ENCODE measurements at places on chromosomes 13 and 19.

DNA sequence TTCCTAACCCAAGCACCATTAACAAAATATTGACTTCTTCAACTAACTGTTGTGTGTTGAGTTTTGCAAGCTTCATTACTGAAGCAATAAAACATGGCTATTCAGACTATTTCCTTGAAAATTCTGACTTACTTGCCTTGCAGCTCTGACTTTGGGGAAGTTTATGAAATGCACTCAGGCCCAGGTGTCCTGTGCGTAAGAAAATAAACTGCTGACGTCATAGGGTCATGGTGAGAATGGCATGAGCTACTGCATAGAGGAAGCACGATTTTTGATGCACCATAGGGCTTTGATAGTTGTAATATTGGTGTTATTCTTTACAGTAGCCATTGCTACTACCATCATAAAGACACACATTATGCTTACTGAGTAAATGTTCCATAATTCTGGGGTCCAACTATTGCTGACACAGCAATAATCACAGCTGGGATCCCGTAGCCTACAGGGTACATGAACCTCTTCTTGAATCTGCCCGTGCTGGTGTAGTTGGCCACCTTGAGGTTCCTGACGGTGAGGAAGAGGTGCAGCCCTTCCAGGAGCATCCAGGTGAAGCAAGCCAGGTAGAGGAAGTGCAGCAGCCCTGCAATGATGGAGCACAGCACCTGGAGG, 57.9 kb downstream of the MBD3L2B start:
- DNase-seq, result no peak

GRCh38 chr13:73090116-73090822, 31.5 kb downstream of the KLF5 start:
- DNase-seq, result no peak

GRCh38 chr13:37597477-37598025, 1.0 kb downstream of the POSTN start:
- no peak for DNase-seq

- DNase-seq, result no peak
Observed at GRCh38 chr13:39550931-39551330, 52.1 kb downstream of the LHFPL6 start.

- DNase-seq, result no peak
Observed at GRCh38 chr13:44967704-44968433, 21.4 kb downstream of the NUFIP1 start.

DNA sequence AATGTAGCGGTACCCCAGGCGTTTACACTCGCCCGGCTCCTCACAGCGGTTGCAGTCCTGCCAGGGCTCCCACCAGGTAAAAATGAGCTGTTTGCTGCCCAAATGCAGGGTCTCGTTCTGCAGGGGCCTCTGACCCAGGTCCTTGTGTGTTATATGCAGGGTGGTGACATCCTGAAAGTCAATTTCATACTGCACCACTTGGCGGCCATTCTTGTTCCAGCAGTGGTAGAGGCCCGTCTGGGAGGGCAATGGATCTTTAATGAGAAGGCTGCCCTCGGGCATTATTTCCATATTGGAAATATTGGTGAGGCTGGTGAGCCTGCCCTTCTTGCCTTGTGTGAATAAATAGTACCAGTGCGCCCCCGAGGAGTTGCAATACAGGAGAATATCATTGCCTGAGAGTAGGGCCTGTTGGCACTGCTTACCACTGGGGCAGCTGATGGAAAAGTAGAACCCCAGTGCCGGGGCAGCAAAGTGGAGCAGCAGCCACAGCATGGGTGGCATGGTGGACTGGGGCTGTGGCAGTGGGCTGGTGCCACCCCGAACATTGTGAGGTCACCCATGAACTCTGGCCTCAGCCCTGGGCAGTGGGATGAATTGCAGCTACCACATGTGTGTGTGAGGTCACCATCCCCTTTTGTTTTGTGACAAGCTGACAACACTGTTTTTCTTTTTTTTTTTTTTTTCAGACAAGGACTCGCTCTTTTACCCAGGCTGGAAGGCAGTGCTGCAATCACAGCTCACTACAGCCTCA, at the start of gene FAM187B:
FAM187B (minus strand) TSS at position 563 of the 754 bp plus-strand sequence; CDS start at position 504, 59 bp downstream.
- DNase-seq, result no peak

GRCh38 chr13:52104624-52105023, 24.2 kb downstream of the NEK5 start:
- no peak for DNase-seq

GRCh38 chr19:15431396-15432017, 12.7 kb upstream of the AKAP8L start:
- no peak for DNase-seq

- no peak for DNase-seq
Observed at GRCh38 chr19:13428352-13428751, 77.9 kb downstream of the CACNA1A start.

DNA sequence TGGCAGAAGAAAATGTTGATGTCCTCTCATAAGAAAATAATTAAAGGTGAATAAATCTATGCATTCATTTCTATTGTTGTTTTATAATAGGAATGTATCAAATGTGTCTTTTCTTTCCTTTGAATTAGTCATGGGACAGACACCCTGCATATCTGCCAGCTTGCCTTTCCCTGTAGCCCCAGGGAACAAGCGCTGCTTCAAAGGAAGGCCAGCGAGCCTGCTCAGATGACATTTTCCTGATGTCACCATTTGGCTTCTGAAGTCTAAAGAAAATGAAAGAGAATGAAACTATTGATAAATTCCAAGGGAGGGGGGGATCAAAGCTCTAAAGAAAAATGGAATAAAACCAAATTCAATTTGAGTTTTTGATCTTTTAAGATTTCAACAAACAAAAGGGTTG, 574.8 kb downstream of the IRS2 start:
- no peak for DNase-seq

GRCh38 chr19:33437821-33438671, 64.5 kb downstream of the CEBPG start:
- no peak for DNase-seq
